Activated gamma-delta T cell treated with anti-CD3 and anti-CD28 coated beads, Interleukin-2, amount 50 U/mL, for 16 hours (primary cell): ENCODE measurements at places on chromosomes 4 and X.

DNA sequence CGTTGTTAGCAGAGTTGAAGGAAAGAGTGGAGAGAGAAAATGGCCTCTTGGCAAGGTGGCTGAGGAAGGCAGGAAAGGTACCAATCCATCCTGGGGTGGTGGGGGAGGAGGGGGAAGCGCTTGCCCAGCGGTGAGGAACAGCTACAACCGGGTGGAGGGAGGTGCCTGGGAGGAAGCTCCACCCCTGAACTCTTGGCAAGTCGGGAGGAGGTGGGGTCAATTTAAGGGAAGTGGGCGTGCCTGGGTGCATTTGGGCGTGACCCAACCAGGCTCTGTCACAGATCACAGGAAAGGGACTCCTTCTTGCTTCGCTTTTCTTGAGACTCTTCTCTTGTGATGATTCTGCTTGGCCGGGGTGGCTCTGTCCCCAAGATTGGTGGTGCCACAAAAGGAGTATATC lies 41.7 kb downstream of the BCORL1 start:
- DNase-seq: peak; percentile 52

DNA sequence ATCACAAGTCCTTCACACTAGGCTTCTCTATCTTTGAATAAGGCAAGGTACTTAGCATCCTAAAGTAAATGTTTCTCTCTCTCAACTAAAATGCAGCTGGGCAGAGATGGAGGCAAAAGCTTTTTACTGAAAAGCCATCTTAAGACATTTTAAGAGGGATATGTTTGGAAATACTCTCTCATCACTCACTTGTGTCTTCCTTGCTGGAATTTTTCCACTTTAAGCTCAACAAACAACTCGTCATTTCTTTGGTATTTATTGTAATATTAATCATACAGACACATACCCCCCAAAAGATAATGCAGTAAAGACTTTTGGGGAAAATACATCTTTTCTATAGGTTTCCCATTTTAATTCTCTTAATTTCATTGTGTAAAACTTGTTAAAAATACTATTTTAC lies 16.4 kb downstream of the MBNL3 start:
- no peak for DNase-seq

- DNase-seq: no peak
Measured at GRCh38 chrX:13703589-13703988, 14.7 kb downstream of the RAB9A start.

DNA sequence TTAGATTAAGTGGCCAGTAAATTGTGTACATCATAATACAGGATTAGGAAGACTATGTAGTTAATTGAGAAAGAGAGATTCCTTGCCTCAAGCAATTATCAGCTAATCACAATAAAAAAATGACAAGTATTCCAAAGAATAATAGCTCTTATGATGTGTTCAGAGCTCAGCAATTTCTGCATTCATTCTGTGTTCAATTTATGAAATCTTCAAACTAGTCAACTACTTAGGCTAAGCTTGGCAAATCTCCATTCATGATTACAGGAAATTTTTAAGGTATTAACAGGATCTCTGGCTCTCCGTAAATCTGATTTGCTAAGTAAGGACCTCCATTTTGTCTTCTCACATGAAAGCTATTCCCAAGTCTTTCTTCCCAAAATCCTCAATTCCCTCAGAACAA lies 256.9 kb upstream of the TEX13A start:
- DNase-seq: no peak

GRCh38 chr4:8859550-8860095 lies 12.0 kb downstream of the HMX1 start:
- no peak for DNase-seq

- DNase-seq: no peak
Measured at GRCh38 chr4:140158365-140159030, 4.5 kb upstream of the MAML3 start.

DNA sequence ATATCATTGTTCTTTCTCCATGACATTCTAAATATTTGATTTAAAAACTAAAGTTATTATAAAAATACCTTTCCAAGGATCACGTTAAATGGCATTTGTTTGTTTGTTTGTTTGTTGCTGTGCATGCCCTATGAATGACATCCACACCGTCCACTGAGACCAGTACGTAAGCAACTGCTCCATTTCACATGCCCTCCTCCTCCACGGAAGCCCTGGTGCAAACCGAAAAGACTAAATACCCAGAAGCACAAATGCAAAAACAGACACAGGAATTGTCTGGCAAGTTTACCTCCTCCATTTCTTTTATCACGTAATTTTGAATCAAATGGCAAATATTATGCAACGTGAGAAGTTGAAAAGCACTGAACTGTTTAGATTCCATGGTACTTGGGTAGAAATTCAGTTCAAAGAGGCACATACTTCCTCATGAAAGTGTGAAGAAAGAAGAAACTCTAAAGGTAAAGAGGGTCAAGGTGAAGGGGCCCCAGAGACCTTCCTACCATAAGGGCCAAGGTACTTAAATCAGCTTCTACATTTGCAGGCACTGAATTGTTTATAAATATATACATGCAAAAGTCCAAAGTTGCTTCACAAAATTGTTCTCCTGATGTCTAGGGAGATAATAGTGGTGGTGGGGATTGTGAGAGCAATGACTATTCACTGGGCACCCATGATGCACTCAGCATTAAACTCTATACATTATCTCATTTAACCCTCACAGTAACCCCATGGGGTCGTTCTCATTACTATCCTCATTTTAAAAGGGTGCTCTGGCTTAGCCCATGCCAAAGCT lies 23.4 kb downstream of the IRF2 start:
- no peak for DNase-seq

DNA sequence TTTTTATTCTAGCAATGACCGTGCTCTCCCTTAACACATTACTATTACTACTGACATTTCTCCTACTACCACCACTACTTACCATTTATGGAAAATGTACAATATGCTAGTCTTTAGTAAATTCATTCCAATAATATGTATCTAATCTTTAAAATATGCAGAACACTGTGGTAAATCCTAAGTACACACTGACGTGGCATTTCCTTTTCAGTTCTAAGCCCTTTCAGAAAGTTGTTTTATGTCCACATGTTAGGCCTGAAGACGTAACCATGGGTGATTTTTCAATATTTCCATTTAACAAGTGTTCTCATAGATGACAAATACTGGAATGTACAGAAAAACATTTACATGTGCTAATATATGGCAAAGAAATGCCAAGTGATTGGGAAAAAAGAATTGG lies 268.6 kb upstream of the SLIT2 start:
- no peak for DNase-seq

- DNase-seq: no peak
Measured at GRCh38 chr4:161208564-161208963, 955.2 kb downstream of the FSTL5 start.

GRCh38 chr4:87078987-87079486 lies 141.4 kb downstream of the KLHL8 start:
- no peak for DNase-seq

DNA sequence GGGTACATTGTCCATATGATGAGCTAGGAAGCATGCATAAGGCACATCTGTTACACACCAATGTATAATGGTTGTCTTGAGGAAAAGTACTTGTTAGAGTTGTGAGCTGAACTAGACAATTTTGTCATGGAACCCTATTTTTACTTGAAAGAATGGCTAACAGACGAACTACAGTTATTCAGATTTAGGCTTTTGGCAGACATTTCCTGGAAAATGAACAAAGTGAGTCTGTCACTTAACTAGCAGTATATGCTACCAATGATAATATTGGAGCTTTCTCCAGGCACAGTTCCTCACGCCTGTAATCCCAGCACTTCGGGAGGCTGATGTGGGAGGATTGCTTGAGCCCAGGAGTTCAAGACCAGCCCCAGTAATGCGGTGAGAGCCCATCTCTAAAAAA lies 61.9 kb upstream of the SLC25A43 start:
- DNase-seq: no peak

DNA sequence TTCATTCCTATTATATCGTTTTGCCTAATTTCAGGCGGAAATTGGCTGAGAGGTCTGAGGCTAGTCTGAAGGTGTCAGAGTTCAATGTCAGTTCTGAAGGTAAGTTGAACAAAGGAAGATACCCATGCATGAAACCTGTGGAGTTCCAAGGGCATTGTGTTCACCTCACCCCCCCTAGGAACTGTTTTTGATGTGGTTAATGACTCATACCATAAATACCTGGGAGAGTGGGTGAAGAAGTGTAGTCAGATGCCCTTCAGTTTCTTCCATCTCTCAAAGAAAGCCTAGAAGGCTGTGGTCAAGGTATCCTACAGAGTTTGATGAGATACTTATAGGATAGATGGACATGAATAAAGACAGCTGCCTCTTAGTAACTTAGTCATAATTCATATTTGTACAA lies 2.7 kb downstream of the UTP14A start:
- no peak for DNase-seq

DNA sequence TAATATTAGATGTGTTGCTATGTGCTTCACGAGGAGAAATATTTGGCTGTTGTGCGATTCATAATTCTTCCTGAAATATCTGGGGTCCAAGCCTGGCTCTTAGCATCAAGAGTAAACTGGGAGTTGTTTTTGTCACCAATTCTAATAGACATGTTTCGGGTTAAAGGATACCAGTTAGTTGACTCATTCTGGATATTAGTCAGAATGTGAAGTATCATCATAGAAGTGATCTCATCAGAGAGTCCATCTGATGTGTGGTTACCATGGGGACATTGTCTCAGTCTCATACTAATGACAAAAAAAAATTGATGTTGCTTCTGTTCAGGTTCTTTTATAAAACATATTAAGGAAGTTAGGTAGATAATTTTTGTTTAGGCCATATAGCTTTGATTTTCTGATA lies 57.2 kb upstream of the MTMR1 start:
- DNase-seq: no peak

GRCh38 chr4:65861993-65862392 lies 191.7 kb upstream of the EPHA5 start:
- no peak for DNase-seq

GRCh38 chr4:19905024-19905423 lies 346.7 kb upstream of the SLIT2 start:
- no peak for DNase-seq
